ENCODE measurements at places on chromosomes 4 and X.

- DNase-seq = peak; percentile 89
Measured at GRCh38 chr4:14961292-14961691, 41.0 kb upstream of the CPEB2 start.

DNA sequence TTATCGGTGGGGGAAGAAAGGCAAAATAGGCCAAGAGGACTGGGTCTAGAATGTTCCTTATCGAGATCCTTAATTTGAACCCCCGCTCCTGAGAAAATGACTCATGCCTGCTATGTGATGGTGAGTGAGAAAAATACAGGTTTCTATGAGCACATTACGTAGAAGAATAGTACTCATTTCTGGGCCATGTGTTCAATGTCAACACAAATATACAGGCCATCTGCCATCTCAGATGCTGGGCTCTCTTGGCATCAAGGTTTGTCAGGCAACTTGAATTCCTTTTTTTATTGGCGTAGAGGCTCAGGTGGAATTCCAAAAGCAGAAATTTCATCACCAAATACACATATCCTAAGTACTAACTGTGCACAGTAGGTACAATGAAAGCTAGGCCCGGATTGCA lies 81.4 kb upstream of the TRIM2 start:
- no peak for DNase-seq

- no peak for DNase-seq
Measured at GRCh38 chr4:80751200-80751599, 279.3 kb upstream of the BMP3 start.

DNA sequence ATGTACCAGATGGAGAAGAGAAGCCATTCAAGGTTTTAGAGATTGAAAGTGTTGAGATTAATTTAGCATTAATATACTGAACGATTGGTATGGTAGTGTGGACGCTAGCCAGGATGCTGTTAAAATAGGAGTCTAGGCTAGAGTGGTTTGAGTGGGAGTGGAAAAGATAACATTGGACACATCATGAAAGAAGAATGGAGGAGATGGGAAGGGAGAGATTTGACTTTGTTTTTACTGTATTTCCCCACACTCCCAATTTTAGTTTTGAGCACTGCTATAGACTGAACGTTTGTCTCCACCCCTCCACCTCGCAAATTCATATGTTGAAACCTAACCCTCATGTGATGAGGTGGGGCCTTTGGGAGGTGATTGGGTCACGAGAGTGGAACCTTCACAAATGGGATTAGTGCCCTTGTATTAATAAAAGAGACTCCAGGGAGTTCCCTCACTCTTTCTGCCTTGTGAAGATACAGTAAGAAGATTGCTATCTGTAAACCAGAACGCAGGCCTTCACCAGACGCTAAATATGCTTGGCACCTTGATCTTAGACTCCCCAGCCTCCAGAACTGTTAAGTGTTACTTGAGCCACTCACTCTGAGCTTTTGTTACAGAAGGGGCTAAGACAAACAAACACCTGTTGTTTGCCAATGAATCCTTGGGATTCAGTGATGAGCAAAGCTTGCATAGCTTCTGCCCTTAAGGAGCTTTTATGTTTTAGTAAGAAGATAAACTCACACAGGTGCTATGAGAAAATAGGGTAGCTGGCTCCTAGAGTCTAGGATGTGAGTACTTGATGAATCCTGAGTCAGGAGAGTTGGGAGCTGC lies 25.8 kb downstream of the USP9X start:
- DNase-seq = no peak

GRCh38 chr4:23779839-23780238 lies 110.0 kb downstream of the PPARGC1A start:
- no peak for DNase-seq

DNA sequence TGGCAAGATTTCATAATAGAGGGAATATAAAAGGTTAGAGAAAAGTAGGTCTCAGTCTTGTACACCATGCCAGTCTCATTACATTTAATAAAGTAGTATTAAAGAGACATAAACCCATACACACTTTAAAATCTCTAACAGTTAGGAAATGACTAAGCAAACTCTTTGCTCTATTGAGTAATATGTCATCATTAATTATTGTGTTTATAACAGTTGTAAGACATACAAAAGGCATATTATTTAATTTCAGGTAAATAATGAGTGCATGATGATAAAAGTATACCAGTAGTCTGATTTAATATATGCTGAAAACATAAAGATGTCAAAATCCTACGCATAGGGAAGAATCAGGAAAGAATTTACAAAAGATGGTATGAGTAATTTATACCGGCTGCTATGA lies 31.0 kb upstream of the FGG start:
- DNase-seq = no peak

DNA sequence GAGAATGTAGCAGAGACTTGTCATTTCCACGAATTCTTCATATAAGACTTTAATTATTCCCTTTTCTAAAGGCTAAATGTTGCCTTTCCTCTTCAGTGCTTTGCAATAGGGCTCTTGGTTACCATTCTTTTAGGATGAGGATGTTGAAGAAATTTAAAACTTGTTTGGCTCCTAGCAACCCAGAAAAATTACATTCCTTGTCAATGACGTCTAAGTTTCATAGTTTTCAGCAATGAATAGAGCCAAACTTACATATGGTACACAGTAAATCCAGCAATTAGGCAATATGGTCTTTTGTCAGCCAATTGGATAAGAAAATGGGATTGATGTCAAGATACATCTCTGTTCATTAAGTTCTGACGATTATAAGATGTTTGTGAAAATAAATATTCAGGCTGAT lies 1639.6 kb upstream of the PCDH10 start:
- no peak for DNase-seq

DNA sequence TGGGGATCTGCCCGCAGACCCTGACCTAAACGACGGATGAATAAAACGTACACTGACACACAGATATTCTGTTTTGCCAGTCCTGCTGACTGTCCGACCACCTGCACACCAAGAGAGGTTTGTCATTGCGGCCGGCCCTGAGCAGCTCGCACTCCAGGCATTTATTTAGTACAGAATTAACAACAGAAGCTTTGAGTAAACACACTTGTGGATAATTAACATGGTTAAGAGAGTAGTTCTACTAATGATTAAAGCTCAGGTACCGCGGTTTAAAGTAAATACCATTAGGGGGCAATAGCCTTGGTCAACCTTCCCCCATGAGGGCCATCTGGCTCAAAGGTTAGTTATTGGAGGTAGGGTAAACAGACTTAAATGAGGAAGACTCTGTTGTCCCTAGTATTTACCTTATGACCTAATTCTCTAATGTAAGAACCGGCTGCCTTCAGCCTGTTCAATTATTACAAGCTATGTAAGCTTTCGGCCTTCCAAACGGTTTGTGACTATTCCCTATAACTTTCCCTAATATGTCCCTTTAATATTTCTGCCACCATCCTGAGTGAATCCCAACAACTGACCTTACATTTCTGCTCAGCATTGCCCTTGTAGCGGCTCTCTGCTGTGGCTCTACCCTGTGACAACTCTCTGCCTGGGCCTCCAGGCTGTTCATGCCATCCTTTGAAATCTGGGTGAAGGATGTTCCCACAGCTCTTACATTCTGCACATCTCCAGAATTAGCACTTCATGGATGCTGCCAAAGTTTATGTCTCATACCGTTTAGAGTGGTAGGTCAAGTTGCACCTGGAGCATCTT lies 46.9 kb upstream of the SYTL5 start:
- no peak for DNase-seq

- no peak for DNase-seq
Measured at GRCh38 chr4:157977086-157977485, 195.7 kb downstream of the GASK1B start.

DNA sequence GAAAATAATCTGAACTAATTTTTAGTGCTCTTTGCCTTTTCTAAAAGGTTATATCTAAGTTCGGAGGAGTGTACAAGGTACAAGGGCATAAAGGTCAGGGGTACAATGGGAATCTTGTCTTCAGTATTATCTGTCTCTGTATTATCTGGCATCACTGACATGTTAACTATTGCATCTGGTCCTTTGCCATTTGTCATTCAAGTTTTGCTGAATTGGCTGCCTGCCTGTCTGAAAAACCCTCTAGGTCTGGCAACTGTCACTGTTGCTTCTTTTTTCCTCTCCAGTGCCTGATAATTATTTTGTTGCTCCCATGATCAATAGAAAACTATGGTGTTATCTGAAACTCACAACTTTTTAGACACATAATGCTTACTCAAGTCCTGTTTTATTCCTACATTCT lies 112.5 kb upstream of the STK26 start:
- no peak for DNase-seq
